ENCODE measurements at places on chromosomes 5 and 9.

GRCh38 chr9:21801683-21802417, 586 bp upstream of the MTAP start:
- peaks cover 28% of the 10 kb centered on the region for H3K27me3 ChIP-seq
- peaks cover 39% of the 10 kb centered on the region for H3K4me1 ChIP-seq
- H3K27ac ChIP-seq = peak overlapping the region; percentile 99
- H3K36me3 ChIP-seq = peaks cover 34% of the 10 kb centered on the region
- peak; percentile 33 for DNase-seq

DNA sequence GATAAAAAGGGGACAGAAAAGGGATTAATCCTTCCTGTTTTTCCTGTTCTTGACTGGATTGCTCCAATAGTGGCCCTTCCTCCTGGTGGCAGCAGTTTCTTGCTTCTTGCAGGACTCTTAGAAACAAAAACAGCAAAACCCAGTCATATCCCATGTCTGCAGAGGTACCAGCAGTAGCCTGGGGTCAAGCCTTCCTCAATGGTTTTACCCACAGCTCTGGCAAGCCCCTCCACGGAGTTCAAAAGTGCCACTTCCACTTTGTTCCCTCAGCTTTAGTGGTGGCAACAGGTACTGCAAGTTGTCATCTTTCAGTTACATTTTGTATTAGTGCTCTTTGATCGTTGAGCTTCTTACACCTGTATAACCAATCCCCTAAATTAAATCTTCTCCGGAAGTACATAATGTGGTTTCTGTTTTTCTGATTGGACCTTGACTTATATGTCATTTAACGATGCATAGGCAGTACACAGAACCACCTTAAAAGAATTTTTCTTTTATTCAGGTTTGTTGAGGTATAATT, 8.7 kb upstream of the RANBP6 start:
- peaks cover 4% of the 10 kb centered on the region for H3K27me3 ChIP-seq
- no peak overlapping the region for H3K27ac ChIP-seq
- DNase-seq = peak; percentile 57
- peaks cover 8% of the 10 kb centered on the region for H3K4me1 ChIP-seq
- H3K36me3 ChIP-seq = no peaks in the 10 kb centered on the region

- H3K4me3 ChIP-seq = no peak overlapping the region
- H3K27me3 ChIP-seq = peaks cover 16% of the 10 kb centered on the region
- no peak overlapping the region for H3K27ac ChIP-seq
- no peak for DNase-seq
These were observed 69.0 kb downstream of the SHC3 start for GRCh38 chr9:89109666-89110065.

- H3K36me3 ChIP-seq = no peaks in the 10 kb centered on the region
- no peaks in the 10 kb centered on the region for H3K27me3 ChIP-seq
- DNase-seq = no peak
- no peak overlapping the region for H3K4me3 ChIP-seq
- H3K27ac ChIP-seq = no peak overlapping the region
These were observed 406.0 kb downstream of the PRELID2 start for GRCh38 chr5:145429170-145429569.

DNA sequence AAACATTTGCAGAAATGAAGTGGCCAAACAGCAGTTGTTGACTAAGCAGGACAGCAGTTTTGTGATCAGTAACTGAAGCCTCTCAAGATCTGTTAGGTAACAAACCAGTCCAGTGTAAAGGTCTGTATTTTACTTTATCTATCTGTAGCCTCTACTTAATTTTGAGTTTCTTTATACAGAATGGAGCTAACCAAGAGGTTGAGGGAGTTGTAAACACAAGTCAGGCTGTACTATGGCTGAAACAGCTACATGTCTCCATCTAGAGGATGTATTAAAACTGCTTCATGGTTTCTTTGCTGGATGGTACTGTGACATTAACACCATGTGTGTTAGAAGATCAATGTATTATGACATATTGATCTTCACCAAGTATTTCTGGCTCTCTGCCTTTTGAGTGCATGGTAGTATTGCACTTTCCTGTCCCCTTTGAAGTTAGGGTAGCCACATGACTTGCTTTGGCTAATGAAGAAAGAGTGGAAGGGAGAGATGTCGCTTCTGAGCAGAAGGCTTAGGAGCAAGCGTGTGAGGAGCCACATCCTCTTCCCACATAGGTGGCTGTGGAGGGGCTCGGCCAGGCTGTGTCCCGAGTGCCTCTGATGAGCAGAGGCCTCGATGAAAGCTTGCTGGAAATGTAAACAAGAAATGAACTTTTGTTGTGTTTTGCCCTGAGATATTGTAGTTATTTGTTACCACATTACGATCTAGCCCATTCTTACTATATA, 105.6 kb upstream of the PCA3 start:
- H3K27ac ChIP-seq = no peak overlapping the region
- peaks cover 3% of the 10 kb centered on the region for H3K36me3 ChIP-seq

- no peak overlapping the region for H3K4me3 ChIP-seq
- H3K4me1 ChIP-seq = no peaks in the 10 kb centered on the region
- no peak for DNase-seq
- peaks cover 51% of the 10 kb centered on the region for H3K36me3 ChIP-seq
- H3K27ac ChIP-seq = no peak overlapping the region
- H3K27me3 ChIP-seq = no peaks in the 10 kb centered on the region
These were observed 30.0 kb downstream of the RBM27 start for GRCh38 chr5:146233441-146233840.

DNA sequence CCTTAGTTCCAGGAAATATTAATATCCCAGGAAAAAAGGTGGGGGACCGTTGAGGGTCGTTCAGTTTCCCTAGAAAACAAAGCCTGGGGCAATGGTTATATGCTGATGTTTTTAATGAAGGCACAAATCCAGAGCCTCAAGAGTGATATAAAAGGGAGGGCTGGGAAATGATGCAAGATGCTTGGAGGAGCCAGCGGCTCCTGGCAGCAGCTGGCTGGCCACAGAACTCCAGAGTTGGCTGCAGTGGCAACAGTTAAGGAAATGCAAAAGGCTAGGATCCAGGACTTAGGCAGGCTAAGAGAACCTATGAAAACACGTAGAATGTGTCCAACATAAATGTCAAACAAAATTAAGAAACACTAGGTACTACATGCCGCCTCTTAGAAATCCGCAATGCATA, 31.0 kb upstream of the B4GALT1 start:
- H3K4me3 ChIP-seq = no peak overlapping the region
- no peak for DNase-seq
- peaks cover 24% of the 10 kb centered on the region for H3K4me1 ChIP-seq
- no peaks in the 10 kb centered on the region for H3K36me3 ChIP-seq

- H3K4me3 ChIP-seq = no peak overlapping the region
- no peaks in the 10 kb centered on the region for H3K27me3 ChIP-seq
- no peak for DNase-seq
- no peaks in the 10 kb centered on the region for H3K36me3 ChIP-seq
- H3K27ac ChIP-seq = no peak overlapping the region
These were observed 105.1 kb downstream of the MSX2 start for GRCh38 chr5:174829511-174829864.

DNA sequence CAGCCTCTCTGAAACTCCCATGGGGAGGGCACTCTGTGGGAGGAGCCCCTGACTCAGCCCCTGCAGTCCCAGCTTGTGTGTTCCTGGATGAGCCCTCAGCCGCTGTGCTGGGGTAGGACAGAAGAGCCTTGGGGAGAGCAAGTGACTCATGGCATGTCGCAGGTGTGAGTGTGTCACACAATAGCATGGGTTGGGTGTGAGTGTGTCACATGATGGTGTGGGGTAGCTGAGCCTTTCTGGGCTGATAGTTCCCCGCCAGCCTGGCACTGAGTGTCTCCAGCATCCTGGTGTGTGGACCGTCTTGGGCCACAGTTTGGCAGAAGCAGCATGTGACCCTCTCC, 83.4 kb downstream of the PHF2 start:
- DNase-seq = no peak
- no peak overlapping the region for H3K4me3 ChIP-seq
- no peaks in the 10 kb centered on the region for H3K4me1 ChIP-seq

DNA sequence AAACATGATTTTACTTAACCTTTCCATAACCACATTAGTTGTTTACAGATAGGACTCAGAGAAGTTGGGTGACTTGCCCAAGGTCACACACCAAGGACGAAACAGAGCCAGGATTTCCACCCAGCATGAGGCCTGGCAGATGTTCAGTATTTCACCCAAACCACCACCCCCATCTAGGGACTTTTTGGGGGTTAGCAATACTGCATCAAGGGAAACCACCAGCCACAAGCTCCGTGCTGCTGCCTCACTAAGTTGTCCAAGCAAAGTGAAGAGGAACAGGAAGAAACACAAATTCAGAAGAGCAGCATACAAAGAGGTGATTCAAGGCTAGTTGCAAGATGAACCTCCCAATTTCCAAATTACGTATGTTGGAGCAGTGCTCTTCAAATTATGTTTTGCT, 219.6 kb upstream of the RORB start:
- peaks cover 27% of the 10 kb centered on the region for H3K4me1 ChIP-seq
- peak; percentile 80 for DNase-seq
- H3K4me3 ChIP-seq = peak overlapping the region; percentile 5
- H3K27me3 ChIP-seq = peaks cover 2% of the 10 kb centered on the region
- H3K36me3 ChIP-seq = peaks cover 6% of the 10 kb centered on the region

- peak overlapping the region; percentile 70 for H3K4me3 ChIP-seq
- H3K27me3 ChIP-seq = no peaks in the 10 kb centered on the region
- H3K36me3 ChIP-seq = no peaks in the 10 kb centered on the region
- DNase-seq = no peak
These were observed 108.9 kb upstream of the SPRY4 start for GRCh38 chr5:142433526-142434321.

GRCh38 chr9:69264526-69264925, 60.5 kb upstream of the ENTREP1 start:
- no peaks in the 10 kb centered on the region for H3K4me1 ChIP-seq
- DNase-seq = no peak
- no peaks in the 10 kb centered on the region for H3K36me3 ChIP-seq
- no peak overlapping the region for H3K27ac ChIP-seq

- DNase-seq = no peak
- H3K36me3 ChIP-seq = no peaks in the 10 kb centered on the region
- H3K4me1 ChIP-seq = no peaks in the 10 kb centered on the region
- H3K4me3 ChIP-seq = no peak overlapping the region
- H3K27ac ChIP-seq = no peak overlapping the region
- no peaks in the 10 kb centered on the region for H3K27me3 ChIP-seq
These were observed 401.8 kb upstream of the ADAMTS16 start for GRCh38 chr5:4738298-4738697.

DNA sequence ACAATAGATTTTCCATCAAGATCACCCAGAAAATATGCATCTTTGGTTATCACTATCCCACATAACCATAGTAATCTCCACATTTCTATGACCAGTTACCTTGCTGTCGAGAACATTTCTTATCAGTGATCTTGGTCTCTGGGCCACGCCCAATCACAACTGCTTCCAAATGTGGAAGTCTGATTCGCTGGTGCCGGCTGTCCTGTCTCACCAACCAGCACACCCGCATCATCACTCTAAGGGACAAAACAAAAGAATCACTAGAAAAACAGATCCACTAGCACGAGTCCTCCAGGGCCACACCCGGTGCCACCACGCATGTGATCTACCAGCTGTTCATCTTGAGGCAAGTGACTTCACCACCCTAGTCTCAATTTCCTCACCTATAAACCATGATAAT, 11.8 kb downstream of the APTX start:
- peaks cover 34% of the 10 kb centered on the region for H3K36me3 ChIP-seq
- no peaks in the 10 kb centered on the region for H3K27me3 ChIP-seq
- no peak for DNase-seq
- no peaks in the 10 kb centered on the region for H3K4me1 ChIP-seq
- H3K4me3 ChIP-seq = no peak overlapping the region

DNA sequence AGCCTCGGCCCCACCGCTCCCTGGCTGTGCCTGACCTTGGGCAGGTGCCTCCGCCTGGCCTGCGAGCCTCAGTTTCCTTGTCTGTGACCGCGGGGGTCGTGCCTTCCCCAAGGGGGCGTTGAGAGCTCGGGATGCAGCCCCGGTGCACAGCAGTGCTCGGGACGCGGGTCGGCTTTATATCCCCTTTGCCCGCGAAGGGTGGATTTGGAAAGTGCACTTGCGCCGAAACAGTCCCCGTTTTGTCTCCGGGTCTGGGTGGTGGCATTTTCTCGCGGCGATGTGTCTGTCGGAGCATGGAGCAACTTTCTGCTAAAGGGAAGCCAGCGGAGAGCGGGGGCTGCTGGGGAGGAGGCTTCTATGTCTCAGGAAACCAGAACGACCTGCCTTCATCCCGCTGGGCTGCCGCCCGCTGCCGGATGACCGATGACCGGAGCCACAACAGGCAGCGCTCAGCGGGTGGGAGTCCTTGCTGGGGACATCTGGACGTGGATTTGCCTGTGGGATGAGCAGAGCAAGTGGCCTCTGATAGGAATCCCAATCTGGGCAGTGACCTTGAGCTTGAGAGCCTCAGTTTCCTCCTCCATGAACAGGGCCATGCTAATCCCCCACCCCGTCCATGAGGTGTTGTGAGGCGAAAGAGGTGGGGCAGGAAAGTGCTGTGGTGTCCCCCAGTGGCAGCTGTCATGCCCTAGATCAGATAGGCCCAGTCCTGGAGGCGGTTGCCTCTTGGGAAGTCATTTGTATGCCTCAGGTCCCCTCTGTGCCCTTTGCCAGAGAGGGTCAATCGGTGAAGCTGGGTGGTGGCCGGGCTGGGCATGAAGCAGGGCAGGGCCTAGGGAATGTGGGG, 651 bp downstream of the HRH2 start:
- peak overlapping the region; percentile 94 for H3K4me3 ChIP-seq
- peaks cover 48% of the 10 kb centered on the region for H3K36me3 ChIP-seq
- peak; percentile 62 for DNase-seq
- H3K27me3 ChIP-seq = no peaks in the 10 kb centered on the region
- peak overlapping the region; percentile 85 for H3K27ac ChIP-seq

- H3K4me1 ChIP-seq = no peaks in the 10 kb centered on the region
- H3K27me3 ChIP-seq = no peaks in the 10 kb centered on the region
- H3K4me3 ChIP-seq = no peak overlapping the region
- no peak overlapping the region for H3K27ac ChIP-seq
- DNase-seq = no peak
These were observed 69.4 kb downstream of the APBA1 start for GRCh38 chr9:69602773-69603172.

GRCh38 chr9:18501949-18502348, 28.0 kb downstream of the ADAMTSL1 start:
- H3K36me3 ChIP-seq = no peaks in the 10 kb centered on the region
- H3K4me1 ChIP-seq = no peaks in the 10 kb centered on the region
- no peak overlapping the region for H3K4me3 ChIP-seq
- no peak overlapping the region for H3K27ac ChIP-seq
- no peaks in the 10 kb centered on the region for H3K27me3 ChIP-seq
- DNase-seq = no peak

DNA sequence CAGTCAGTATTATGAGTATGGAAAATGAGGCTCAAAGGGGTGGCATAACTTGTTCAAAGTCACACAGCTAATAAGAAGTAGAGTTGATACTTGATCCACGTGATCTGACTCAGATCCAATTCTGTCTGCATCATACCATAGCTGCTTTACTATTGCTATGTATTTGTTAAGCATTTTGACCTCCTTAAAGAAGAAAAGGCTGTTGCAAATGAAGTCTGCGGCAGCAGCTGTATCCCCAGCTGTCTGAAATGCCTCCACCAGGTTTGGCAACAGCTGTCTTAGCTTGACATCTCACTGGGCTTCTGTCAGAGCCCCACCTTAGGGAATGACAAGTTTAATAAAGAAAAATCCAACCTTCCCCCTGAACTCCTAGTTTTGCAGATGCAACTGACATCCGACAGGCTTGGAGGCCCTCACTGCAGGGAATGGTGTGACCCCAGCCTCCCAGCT, 75.6 kb upstream of the SLC44A1 start:
- H3K4me1 ChIP-seq = no peaks in the 10 kb centered on the region
- H3K4me3 ChIP-seq = no peak overlapping the region
- H3K36me3 ChIP-seq = no peaks in the 10 kb centered on the region
- DNase-seq = no peak

GRCh38 chr5:143677403-143677802, 134.6 kb upstream of the HMHB1 start:
- peaks cover 6% of the 10 kb centered on the region for H3K27me3 ChIP-seq
- no peaks in the 10 kb centered on the region for H3K36me3 ChIP-seq
- DNase-seq = no peak
- peaks cover 2% of the 10 kb centered on the region for H3K4me1 ChIP-seq
- H3K4me3 ChIP-seq = no peak overlapping the region

Measured in activated CD8-positive, alpha-beta T cell treated with anti-CD3 and anti-CD28 coated beads, Interleukin-2, amount 10 ng/mL, durations not matched to agents 7 days and 5 days (primary cell).